Fibroblast of the aortic adventitia (primary cell): ENCODE measurements at places on chromosomes 4 and X.
A peak's percentile ranks its signal among the peaks of the same experiment; 100 is the strongest.

GRCh38 chr4:17664755-17665154 lies 50.3 kb downstream of the MED28 start:
- DNase-seq, result no peak

DNA sequence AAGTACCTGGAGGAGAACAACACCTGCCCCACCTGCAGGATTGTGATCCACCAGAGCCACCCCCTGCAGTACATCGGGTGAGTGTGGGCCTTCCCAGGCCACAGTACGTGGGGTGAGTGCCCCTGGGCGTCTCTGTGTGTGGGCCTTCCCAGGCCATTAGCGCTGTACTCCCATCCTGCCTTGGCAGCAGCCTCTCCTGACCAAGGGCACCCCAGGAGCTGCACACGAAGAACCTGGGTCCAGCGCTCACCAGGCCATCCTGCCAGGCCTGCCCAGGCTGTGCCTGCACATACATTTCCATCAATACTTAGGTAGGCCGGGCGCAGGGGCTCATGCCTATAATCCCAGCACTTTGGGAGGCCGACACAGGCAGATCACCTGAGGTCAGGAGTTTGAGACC lies 29.3 kb downstream of the PCGF3 start:
- DNase-seq, result no peak

GRCh38 chrX:24259544-24260240 lies 54.2 kb downstream of the SUPT20HL2 start:
- DNase-seq, result peak; percentile 88

DNA sequence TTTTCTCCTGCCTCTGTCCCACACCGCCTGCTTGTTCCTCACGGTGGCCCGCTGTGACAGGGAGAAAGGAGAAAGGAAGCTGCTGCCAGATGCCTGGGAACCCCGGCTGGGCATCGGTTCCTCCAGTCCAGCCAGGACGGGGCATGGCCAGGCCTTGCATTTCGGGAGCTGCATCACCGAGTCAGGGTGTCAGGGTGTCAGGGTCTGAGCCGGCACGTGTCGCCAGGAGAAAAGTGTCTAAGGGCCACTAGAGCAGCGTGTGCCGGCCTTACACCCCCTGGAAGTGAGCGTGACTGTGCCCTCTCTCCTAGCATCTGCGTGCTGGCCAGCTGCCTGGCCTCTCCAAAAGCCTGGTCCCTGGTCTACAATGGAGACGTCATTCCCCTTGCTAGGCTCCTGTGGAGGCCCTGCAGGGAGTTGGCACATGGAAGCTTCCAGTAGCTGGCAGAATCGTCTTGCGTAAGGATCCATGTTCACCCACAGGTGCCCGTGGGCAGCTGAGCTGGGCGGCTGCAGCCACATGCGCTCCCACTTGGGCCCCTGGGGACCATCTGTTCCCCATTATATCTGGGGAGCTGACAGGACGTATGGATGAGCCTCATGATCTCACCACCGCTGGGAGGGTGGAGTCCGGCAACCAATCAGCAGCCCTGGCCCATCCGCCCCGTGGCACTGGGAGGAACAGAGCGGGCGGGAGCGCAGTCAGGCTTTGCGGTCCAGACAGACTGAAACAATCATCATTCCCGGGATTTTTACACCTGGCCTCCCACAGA lies 39.9 kb upstream of the HMX1 start:
- DNase-seq, result no peak

- DNase-seq, result no peak
Observed at GRCh38 chrX:9257718-9258420, 207.0 kb upstream of the TBL1X start.

- DNase-seq, result no peak
Observed at GRCh38 chr4:70583952-70584834, 7.9 kb upstream of the AMBN start.
